Neural progenitor cell (in vitro differentiated cells): ENCODE measurements at places on chromosomes 6 and 20.

- H3K27me3 ChIP-seq, result peaks cover 83% of the 10 kb centered on the region
- peak; percentile 51 for DNase-seq
- H3K4me3 ChIP-seq, result peak overlapping the region; percentile 91
- H3K27ac ChIP-seq, result no peak overlapping the region
- H3K36me3 ChIP-seq, result no peaks in the 10 kb centered on the region
Measured at GRCh38 chr6:165660857-165661663, 2.0 kb downstream of the PDE10A start.

DNA sequence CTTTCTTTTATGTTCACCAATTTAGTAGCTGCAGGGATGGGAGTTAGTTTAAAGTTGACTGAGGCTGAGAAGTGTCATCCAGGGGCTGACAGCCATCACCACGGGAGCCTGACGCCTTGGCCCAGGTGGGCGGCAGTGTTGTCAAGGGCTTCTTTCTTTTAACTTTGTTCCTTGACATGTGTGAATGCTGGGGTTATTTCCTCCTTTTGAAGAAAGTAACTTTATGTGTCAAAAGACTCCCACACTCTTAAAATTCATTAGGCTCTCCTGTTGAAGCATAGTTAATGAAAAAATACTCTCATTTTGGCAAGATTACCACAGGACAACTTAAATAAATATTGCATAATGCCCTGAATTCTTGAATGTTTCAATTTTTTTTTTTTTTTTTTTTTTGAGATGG lies 50.0 kb downstream of the SASH1 start:
- no peaks in the 10 kb centered on the region for H3K27me3 ChIP-seq
- no peaks in the 10 kb centered on the region for H3K4me1 ChIP-seq
- H3K27ac ChIP-seq, result no peak overlapping the region
- H3K36me3 ChIP-seq, result no peaks in the 10 kb centered on the region
- no peak overlapping the region for H3K4me3 ChIP-seq
- no peak for DNase-seq

DNA sequence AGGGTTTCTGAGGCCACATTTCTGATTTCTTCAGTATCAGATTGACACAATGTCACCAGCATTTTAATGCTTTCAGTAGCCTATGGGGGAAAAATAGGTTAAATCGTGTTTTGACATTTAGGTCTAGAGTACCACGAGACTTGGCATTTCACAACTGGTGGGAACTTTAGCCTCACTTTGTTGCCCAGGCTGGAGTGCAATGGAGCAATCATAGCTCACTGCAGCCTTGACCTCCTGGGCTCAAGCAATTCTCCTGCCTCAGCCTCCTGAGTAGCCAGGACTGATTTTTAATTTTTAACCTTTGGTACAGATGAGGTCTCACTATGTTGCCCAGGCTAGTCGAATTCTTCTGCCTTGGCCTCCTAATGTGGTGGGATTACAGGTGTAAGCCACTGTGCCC lies 11.0 kb upstream of the ARMH2 start:
- no peaks in the 10 kb centered on the region for H3K36me3 ChIP-seq
- no peaks in the 10 kb centered on the region for H3K4me1 ChIP-seq
- no peaks in the 10 kb centered on the region for H3K27me3 ChIP-seq
- H3K27ac ChIP-seq, result no peak overlapping the region
- DNase-seq, result no peak
- H3K4me3 ChIP-seq, result no peak overlapping the region

DNA sequence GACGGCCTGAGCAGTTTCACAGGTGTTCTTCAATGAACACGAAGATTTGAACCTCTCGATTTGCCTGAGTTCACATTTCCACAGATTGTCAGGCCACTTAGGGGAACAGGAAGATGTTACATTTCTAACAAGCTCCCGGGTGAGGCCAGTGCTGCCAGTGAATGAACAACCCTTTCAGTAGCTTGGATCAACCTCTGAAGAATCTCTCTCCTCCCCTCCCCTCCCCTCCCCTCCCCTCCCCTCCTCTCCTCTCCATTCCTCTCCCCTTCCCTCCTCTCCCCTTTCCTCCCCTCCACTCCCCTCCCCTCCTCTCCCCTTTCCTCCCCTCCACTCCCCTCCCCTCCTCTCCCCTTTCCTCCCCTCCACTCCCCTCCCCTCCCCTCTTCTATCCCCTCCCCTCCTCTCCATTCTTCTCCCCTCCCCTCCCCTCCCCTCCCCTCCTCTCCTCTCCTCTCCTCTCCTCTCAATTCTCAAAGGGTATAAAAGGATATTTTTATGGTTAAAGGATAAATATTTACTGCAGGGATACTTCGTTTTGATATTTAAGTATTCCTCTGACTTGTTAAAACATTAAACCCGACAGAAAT lies 114.1 kb upstream of the INSM1 start:
- H3K4me1 ChIP-seq, result no peaks in the 10 kb centered on the region
- H3K27me3 ChIP-seq, result no peaks in the 10 kb centered on the region
- H3K27ac ChIP-seq, result no peak overlapping the region
- DNase-seq, result no peak
- H3K36me3 ChIP-seq, result no peaks in the 10 kb centered on the region

DNA sequence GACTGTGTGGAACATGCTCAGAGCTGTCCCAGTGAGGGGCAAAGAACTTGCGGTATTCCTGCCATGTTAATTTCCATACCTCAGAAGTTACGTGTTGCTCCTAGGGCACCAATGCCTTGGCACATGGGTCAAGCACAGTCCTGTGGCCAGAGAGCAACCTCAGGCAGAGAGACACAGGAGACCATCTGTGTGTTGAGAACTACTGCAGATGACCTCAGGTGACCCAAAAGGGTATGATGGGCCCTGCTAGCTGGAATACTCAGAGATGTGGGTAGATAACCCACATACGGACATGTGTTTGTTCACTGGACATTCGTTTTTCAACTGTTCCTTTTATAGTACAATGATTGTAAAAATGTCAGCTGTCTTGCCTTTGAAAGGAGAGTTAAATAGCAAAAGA lies 71.5 kb upstream of the BMP2 start:
- no peak for DNase-seq
- H3K27ac ChIP-seq, result no peak overlapping the region
- no peaks in the 10 kb centered on the region for H3K36me3 ChIP-seq
- H3K4me3 ChIP-seq, result no peak overlapping the region
- no peaks in the 10 kb centered on the region for H3K27me3 ChIP-seq
- peaks cover 3% of the 10 kb centered on the region for H3K4me1 ChIP-seq

- no peaks in the 10 kb centered on the region for H3K27me3 ChIP-seq
- no peak for DNase-seq
- H3K27ac ChIP-seq, result no peak overlapping the region
- no peak overlapping the region for H3K4me3 ChIP-seq
- no peaks in the 10 kb centered on the region for H3K36me3 ChIP-seq
Measured at GRCh38 chr20:19699180-19699971, 58.7 kb upstream of the RIN2 start.

GRCh38 chr6:89239338-89239737 lies 22.2 kb upstream of the GABRR1 start:
- no peak overlapping the region for H3K27ac ChIP-seq
- no peaks in the 10 kb centered on the region for H3K27me3 ChIP-seq
- peaks cover 10% of the 10 kb centered on the region for H3K4me1 ChIP-seq

- H3K36me3 ChIP-seq, result no peaks in the 10 kb centered on the region
- H3K27ac ChIP-seq, result no peak overlapping the region
- peaks cover 11% of the 10 kb centered on the region for H3K4me1 ChIP-seq
- no peak overlapping the region for H3K4me3 ChIP-seq
- no peaks in the 10 kb centered on the region for H3K27me3 ChIP-seq
Measured at GRCh38 chr6:128307671-128308070, 212.7 kb downstream of the PTPRK start.

DNA sequence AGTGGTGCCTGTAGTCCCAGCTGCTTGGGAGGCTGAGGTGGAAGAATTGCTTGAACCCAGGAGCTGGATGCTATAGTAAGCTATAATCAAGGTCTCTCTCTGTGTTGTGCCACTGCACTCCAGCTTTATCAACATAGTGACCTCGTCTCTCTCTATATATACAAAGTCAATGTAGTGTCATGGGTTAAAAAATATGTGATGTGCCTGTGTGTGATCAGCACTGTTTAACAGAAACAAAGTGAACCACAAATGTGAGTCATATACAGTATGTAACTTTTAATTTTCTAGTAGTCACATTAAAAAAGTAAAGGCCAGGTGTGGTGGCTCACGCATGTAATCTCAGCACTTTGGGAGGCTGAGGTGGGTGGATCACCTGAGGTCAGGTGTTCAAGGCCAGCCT lies 85.3 kb upstream of the RNF24 start:
- no peak overlapping the region for H3K27ac ChIP-seq
- no peak overlapping the region for H3K4me3 ChIP-seq
- H3K36me3 ChIP-seq, result no peaks in the 10 kb centered on the region
- no peaks in the 10 kb centered on the region for H3K4me1 ChIP-seq

GRCh38 chr20:50577175-50578018 lies 67.2 kb downstream of the PTPN1 start:
- H3K36me3 ChIP-seq, result no peaks in the 10 kb centered on the region
- DNase-seq, result no peak
- no peak overlapping the region for H3K27ac ChIP-seq
- peaks cover 10% of the 10 kb centered on the region for H3K4me1 ChIP-seq
- no peaks in the 10 kb centered on the region for H3K27me3 ChIP-seq
- H3K4me3 ChIP-seq, result no peak overlapping the region
